ENCODE measurements at places on chromosomes 2 and 18.

- DNase-seq: no peak
These were observed 1.0 kb upstream of the CUL3 start for GRCh38 chr2:224586127-224586695.

GRCh38 chr2:108436976-108437375 is 12.0 kb upstream of the GCC2 start:
- no peak for DNase-seq

DNA sequence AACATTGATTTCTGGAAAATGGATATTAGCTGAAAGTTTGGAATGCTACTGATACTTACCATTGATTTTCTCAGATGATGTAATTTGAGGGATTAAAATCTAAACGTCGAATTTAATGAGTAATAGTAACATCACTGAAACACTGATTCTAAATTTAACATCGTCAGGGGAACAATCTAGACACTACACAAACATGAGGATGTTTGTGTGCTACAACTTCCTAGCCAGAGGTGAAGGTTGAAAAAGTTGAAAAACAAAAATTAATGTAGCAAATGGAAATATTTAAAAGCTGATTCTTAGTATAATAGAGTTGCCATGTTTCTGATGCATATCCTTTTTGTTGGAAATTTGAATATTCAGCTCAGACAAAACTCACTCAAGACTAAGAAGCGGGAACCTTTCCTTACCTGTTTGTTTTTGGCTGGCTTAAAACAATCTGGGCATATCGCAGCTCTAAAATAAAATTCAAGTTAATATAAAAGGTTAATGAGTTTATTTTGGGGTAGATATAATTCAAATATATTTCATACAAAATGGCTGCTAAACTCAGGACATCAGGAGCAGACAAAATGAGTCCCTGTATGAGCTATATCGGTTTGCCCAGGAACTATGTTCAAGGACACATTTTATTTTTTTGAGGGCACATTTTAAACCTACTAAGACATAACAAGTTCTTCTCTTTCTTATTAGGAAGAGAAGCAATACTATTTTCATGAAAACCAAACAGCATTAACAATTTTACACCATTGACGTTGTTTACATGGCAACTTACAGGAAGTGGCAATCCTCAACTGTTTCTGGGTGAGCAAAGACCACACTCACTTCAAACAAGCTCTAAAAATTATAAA is 52.6 kb upstream of the PEX13 start:
- no peak for DNase-seq

- no peak for DNase-seq
These were observed 12.2 kb upstream of the NFATC1 start for GRCh38 chr18:79383388-79384056.

DNA sequence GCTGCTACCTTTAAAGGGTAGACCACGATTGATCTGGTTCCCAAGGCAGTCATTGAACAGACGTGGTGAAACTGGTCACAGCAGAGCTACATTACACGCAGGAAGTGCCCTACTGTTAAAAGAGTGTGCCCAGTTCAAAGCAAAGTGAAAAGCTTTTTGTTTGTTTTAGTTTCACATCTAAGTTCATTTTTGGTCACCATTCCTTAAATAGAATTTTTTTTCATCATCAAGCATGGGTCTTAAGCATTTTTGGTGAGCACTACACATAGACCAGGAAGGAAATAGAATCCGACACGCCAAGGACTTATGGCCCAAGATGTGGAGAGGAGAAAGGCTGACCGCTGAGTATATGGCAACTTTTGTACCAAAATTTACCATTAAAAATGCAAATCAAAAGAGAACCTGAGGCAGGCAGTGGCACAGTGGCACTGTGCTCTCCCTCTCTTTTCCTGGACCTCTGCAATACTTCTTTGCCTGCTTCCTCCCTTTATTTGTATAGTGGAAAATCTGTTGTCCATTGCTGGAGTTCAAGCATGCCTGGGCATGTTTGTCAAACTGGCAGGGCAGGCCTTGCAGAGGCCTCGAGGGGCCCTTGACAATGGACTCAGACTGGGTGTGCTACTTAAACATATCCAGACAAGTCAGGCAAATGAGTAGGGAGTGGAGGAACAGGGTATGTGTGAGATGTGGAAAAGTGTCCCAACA is 42.6 kb upstream of the HNRNPA3 start:
- DNase-seq: no peak

- DNase-seq: no peak
These were observed 86.2 kb downstream of the MIB1 start for GRCh38 chr18:21826641-21827302.

GRCh38 chr2:5453220-5454050 is 238.7 kb upstream of the SOX11 start:
- DNase-seq: no peak

- DNase-seq: no peak
These were observed 23.3 kb downstream of the PUM2 start for GRCh38 chr2:20327370-20327769.

GRCh38 chr2:7094231-7094741 is 177.1 kb downstream of the RNF144A start:
- no peak for DNase-seq

DNA sequence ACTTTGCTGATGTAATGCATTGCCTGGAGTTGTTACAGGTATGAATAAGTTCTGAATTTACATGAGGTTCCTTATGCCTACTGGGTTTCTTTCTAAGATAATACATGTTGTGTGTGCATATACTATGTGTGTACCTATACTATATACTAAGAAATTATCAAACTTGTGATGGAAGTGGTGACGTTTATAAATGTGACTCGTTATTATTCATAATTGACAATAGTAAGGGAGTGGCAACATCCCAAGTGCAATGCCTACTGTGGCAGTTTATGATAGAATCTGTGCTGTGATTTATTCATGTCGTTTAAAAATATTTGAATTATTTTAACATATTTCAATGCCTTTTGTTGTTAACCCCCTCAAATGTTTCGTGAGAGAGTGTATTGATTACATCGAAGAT is 29.9 kb downstream of the MYOM1 start:
- DNase-seq: no peak

GRCh38 chr18:23883277-23883790 is 131.2 kb upstream of the TTC39C start:
- DNase-seq: no peak

DNA sequence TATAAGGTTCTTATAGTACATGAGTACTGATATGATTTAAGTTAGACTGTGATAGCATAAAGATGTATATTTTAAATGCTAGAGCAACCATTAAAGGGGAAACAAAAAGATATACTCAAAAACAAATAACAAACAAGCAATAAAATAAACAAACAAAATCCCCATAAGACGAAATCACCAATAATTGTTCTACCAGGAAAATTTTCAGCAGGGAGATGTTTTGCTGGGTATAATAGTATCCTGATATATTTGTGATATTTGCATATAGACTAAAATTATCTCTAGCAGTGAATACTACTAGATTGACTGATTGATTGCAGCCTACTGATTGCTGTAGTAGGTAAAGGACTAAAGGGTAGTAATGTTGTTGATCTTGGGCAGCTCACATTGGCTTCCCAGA is 177.4 kb downstream of the TMEM182 start:
- no peak for DNase-seq

- no peak for DNase-seq
These were observed at the start of gene SCN2A for GRCh38 chr2:165239230-165239629. SCN2A (plus strand) TSS chr2:165239414; CDS start chr2:165295824, 56,410 bp downstream.

DNA sequence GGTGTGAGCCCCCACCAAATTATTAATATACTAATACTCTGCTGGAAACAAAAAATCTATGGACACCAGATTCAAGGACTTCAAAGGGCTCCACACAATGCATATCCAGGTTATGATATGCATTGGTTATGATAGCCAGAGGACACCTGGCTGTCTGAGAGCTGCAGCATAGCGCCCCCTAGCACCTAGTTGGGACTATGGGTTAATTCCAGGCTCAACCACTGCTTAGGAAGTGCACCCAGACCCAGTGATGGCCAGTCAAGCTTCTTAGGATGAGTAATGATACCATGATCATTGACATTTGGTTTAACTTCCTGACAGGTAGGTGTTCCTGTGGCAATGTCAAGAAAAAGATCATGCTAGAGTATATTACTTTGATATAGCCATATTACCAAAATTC is 3.8 kb upstream of the FRZB start:
- no peak for DNase-seq

All from activated CD8-positive, alpha-beta memory T cell treated with anti-CD3 and anti-CD28 coated beads for 4 hours (primary cell).